ENCODE measurements at places on chromosomes 11 and 22.
A peak's percentile ranks its signal among the peaks of the same experiment; 100 is the strongest.

DNA sequence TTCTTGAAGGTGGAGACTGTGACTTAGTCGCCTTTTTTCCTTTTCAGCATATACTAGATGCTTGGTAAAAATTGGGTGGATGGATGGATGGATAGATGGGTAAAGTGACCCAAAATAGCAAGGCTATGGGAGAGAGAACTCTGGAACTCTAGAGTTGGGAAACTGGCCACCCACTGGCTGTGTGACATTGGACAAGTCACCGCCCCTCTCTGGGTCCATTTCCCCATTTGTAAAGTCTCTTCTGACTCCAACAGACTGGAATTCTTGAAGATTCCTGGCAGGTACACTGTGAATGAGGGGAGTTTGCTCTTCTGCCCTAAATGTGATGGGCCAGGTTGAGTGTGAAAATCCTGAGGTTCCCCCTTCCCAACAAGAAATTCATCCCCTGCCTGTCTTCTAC, 8.0 kb downstream of the TKFC start:
- no peak for DNase-seq

DNA sequence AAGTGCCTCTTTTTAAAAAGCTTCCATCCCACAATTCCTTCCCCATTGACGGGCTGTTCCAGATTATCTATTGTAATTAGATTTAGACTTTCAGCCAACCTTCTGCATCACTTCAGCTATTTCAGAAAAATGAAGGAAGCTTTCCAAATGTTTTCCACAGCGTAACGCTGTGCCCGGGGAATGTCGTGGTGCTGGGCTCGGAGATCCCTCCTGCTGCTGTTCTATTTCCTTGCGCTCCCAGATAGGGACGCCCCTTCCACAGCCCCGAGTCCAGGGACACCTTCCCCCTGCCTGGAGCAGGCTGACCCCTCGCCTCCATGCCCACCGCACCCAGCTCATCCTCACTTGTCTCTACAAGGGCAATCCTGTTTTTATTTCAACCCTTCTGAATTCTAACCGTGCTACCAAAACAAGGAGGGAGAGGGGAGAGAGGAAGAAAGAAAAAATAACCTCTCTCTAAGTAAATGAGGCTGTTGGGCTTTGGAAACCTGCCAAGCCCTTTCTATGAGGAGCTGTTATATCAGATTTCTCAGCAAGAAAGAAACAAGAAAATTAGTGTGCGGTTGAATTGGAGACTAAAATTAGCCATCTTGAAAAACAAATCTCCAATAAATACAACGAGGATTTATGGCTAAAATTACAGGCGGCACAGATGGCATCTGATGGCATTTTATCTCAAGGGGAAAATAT, 366.9 kb downstream of the BRD1 start:
- no peak for DNase-seq

- no peak for DNase-seq
Observed at GRCh38 chr11:6156628-6157359, 13.3 kb downstream of the OR52B2 start.

DNA sequence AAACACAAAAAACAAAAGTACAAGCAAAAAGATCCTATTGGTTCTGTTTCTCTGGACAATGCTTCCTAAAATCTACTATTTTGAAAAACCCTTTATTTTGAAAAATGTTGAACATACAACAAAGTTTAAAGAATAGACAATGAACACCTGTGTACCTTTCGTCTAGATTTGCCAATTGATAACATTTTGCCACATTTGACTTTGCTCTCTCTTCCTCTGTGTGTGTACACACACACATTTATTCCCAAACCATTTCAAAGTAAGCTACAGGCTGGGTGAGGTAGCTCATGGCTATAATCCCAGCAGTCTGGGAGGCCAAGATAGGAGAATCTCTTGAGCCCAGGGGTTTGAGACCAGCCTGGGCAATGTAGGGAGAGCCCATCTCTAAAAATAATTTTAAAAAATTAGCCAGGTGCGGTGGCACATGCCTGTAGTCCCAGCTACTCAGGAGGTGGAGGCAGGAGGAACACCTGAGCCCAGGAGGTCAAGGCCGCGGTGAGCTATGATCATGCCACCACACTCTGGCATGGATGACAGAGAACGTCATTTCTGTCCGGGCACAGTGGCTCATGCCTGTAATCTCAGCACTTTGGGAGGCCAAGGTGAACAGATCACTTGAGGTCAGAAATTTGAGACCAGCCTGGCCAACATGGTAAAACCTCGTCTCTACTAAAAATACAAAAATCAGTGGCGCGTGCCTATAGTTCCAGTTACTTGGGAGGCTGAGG, 5.3 kb upstream of the PSMC3 start:
- no peak for DNase-seq

GRCh38 chr11:80960381-80961029, 1519.7 kb upstream of the TENM4 start:
- DNase-seq, result no peak

DNA sequence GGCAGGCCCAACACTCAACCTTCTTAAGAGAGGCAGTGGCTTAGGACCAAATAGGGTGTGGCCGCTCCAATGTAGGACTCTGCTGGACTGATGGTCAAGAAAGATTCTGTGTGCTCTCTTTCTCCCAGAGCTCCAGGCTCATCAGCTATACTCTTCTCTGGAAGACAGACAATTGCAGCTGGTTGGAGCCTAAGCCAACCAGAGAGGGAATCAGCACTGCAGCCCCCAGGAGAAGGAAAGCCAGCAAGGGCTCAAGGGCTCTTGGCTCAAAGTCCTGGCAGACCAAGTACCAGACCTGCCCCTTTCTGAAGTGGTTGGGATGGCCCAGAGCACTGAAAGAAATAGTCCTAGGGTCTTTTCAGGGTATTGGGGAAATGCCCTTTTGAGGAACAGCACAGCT, 1077.3 kb downstream of the NTM start:
- no peak for DNase-seq

DNA sequence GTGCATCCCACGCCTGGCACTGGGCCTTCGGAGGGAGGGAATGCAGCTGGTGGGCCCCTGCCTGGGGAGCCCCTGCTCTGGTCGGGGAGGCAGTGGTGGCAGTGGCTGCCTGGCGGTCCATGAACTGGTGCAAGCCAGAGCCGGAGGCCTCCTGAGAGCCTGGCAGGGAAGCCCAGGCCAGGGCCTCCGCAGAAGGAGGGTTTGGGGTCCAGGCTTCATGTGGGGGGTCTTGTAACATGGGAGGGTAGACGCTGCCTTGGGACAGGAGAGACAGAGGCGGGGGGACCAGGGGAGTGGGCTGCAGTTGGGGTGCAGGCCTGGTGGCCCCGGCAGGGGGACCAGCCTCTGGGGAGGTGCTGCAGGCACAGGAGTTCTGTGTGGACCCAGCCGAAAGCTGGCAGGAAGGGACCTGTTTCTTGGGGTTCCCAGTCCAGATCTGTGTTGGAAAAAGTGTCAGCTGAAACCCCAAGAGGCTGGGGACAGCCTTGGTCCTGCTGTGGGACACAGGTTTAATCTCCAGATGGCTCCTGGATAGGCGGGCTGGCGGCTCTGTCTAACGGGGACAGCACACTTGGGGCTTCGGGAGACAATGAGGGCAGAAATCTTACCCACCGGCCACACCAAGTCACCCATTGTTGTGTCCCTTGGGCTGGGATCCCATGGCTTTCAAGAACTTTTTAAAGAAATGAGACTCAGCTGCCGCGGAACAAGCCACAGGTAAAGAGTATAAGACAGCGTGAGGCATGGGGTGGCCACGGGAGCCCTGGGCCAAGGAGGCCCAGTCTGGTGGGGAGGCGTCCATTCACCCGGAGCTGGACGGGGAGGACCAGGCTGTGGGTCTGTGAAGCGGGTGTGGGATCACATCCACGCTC, 73.5 kb downstream of the KCNQ1 start:
- no peak for DNase-seq

- no peak for DNase-seq
Observed at GRCh38 chr22:25775531-25775930, 33.5 kb downstream of the MYO18B start.

DNA sequence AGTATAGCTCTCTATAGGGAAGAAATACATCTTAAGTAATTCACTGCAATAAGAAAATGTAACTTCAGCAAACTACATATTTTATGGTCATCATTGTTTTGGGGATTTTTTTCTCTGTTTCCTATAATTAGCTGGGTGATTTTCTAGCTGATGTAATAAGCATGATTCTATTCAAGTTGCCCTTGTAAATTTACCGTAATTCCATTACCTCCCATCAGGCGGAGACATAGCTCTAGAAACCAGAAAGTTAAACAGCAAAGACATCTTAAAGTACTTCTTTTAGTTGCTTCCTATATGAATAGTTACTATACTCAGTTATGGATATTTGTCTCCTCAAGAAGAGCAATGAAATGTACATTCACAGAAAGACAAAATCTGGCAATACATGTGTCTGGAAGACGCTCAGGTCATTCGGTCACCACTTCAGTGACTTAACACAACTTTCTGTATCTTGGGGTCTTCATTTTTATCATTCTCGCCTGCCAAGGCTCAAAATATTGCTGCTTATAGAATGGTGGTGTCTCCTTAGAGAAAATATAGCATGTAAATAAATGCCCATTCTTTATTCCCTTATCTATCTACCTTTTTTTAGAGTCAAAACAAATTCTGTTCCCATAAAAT, 239.9 kb upstream of the ZC3H12C start:
- peak; percentile 8 for DNase-seq

DNA sequence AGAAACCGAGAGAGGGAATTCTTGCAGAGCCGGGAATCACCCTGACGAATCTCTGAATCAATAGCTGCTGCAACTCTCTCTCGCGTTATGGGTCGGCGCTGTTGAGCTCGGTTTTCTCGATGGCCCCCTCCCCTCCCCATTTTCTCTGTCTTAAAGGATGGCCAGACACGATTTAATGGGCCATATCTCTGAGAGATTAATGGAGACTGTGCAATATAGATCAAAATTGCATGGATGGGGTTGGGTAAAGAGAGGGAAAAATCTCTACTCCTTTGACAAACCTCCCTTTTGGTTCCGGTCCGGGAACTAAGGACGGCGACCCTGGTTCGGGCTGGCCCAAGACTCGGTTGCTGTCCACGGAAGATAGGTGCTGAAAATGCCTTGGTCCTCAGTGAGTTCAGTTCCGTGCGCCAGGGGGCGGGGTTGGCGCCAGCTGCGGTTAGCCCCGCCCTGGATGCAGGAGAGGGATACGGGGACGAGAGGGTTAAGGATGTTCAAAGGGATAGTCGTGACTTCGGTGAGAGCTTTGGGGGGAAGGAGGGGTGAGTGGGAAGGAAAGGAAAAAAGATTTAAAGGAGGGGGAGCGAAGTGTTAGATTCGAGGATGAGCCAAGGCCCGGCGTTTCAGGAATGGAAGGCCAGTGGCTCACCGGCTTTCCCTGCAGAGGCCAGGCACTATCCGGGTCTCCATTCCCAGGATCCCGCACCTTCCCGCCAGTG, 103.6 kb upstream of the HSD17B12 start:
- DNase-seq, result no peak

GRCh38 chr22:50342651-50343540, at the start of gene PPP6R2:
Gene PPP6R2 (plus strand): TSS chr22:50343327. CDS start chr22:50393909, 50,582 bp downstream.
- peak; percentile 22 for DNase-seq

DNA sequence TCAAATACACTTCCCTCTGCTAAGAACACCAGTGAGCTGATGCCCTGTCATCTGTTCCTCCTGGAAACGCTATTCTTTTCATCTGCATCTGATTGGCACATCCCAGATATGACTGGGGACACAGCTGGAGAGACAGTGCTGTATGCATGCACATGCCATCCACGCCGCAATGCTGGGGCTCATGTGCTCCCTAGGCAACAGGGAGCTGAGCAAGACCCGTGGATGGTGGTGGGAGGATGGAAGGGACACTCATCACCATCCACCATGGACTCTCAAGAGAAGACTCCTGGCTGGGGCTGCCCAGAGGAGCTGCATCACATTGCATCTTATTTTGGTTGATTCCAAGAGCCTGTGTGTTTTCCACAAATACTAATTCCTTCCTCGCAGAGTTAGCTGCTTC, 534.9 kb downstream of the OPCML start:
- DNase-seq, result no peak

DNA sequence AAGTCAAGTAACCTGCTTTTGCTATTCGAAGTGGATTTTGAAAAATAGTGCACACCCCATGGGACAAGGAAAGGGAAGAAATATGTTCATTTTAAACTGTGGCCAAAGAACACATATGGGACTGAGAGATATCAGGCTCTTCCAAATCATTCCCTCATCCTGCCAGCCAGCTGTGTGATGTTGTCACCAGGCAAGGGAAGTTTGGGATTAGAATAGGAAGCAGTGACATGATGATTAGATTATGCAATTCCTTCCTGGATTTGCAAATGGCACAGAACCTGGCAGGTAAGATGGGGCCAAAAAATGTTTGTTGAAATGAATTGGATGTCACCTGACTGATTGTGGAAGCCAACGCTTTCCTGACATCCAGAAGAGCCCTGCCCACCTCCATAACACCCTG, 4.9 kb upstream of the SCN3B start:
- no peak for DNase-seq

- DNase-seq, result no peak
Observed at GRCh38 chr11:36500315-36500721, 9.8 kb downstream of the TRAF6 start.

- no peak for DNase-seq
Observed at GRCh38 chr11:36574486-36574885, 6.7 kb downstream of the RAG1 start.

DNA sequence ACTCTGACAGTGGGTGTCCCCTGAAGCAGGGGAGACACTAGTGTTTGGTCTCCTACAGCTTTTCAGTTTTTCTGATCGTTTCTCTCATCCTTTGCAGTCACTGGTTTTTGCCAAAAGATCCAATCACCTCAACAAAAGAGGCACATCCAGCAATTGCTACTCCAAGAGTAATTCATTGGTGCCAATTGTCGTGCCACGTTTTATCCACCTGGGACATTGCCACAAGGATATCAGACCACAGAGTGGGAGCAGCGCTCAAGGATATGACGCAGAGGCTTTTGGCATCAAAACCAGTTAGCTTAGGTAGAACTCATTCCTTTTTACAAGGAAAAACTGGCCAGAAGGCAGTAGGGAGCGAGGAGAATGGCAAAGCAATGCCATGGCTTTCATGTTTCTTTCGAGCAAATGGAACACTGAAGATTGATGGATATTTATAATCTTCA, 40.9 kb upstream of the BLID start:
- no peak for DNase-seq

GRCh38 chr22:26283330-26283729, 114.1 kb downstream of the SEZ6L start:
- no peak for DNase-seq

- no peak for DNase-seq
Observed at GRCh38 chr22:45330548-45330947, 20.8 kb downstream of the FAM118A start.

DNA sequence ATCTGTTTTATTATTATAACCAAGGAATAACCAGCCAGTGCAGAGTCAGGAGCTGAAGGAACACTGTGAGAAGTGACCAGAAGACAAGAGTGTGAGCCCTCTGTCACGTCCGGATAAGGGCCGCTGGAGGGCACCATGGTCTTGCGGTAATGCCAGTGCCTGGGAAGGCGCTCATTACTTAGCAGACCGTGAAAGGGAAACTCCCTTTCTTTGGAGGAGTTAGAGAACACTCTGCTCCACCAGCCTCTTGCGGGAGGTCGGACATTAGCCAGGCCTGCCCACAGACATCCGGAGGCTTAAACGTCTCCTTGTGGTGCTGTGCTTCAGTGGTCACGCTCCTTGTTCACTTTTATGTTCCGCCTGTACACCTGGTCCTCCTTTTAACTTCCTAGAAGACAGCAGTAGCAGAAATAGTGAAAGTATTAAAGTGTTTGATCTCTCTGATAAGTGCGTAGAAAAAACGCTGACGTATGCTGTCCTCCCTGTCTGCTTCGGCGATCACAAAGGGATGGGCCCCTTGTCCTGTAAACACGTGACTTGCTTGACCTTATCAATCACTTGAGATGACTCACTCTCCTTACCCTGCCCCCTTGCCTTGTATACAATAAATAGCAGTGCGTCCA, 120.6 kb upstream of the LMO1 start:
- no peak for DNase-seq

GRCh38 chr11:100205926-100206325, 481.2 kb upstream of the ARHGAP42 start:
- DNase-seq, result no peak

Measured in NCI-H774 (cell line).